Activated CD4-positive, alpha-beta T cell treated with anti-CD3 and anti-CD28 coated beads, Interleukin-2, amount 10 ng/mL, durations not matched to agents 7 days and 5 days (primary cell): ENCODE measurements at places on chromosomes 4 and X. TPM values are rescaled to one million over a fixed set of nuclear protein-coding genes. Genes with fewer than 3 reads are reported as not detected.
A peak's percentile ranks its signal among the peaks of the same experiment; 100 is the strongest.

FGG gene
- not detected for total RNA-seq

SH3TC1 gene
- total RNA-seq: 8.2 TPM

CT55 gene
- total RNA-seq: not detected

OTUD6A gene
- total RNA-seq: not detected

VCX2 gene
- not detected for total RNA-seq

XAGE1A gene
- not detected for total RNA-seq

GRCh38 chr4:56129431-56129861 lies 180.7 kb downstream of the CEP135 start:
- peak; percentile 6 for DNase-seq
- no peaks in the 10 kb centered on the region for H3K4me1 ChIP-seq
- H3K36me3 ChIP-seq: no peaks in the 10 kb centered on the region

DNA sequence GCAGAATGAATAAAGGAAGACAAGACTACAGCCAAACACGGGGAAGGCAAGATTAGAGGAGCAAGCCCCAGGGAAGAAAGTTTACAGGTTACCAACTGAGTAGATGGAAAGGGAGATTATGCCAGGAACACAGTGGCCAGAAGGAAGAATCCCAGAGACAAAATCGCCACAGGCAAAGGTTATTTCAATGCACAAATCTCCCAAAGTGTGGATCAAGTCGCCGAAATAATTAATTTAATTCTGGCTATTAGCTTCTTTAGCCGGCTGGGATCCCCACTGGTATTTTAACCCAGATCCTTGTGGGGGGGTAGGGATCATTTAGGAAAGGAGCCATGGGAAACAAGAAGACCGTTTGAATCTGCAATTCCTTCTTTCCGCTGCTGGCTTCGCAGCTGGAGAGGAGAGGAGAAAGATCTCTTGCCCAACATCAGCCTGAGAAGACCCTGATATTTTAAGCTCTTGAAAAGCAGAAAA lies 171.0 kb downstream of the DHX15 start:
- no peaks in the 10 kb centered on the region for H3K4me1 ChIP-seq
- H3K27me3 ChIP-seq: peaks cover 7% of the 10 kb centered on the region
- no peak for DNase-seq
- no peak overlapping the region for H3K4me3 ChIP-seq
- no peaks in the 10 kb centered on the region for H3K36me3 ChIP-seq

GRCh38 chr4:96355414-96355813 lies 515.5 kb downstream of the PDHA2 start:
- no peak for DNase-seq
- no peaks in the 10 kb centered on the region for H3K36me3 ChIP-seq
- no peak overlapping the region for H3K27ac ChIP-seq
- H3K27me3 ChIP-seq: no peaks in the 10 kb centered on the region

DNA sequence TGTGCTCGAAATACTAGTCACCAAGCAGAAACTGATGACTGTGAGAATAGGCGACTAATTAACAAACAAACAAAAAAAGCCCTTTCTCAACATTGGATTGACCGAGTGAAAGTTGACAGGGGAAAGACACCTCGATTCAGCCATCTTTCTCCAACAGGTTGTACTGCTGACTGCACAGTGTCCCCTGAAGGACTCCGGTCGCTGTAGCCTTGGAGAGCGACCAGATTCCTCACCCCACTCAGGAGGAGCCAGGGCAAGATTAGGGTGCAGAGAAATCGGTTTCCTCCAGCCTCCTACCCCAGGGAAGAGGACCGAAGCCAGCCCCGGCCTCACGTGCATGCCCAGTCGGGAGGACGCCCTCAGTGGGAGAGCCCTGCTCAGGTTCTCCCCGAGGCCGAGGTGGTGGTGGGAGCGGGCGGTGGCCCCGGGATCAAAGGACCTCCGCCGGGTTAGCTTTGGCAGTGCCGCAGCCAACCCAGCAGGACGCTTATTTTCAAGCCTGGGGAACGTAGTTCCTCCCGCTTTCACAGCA lies 1.1 kb upstream of the RAP1GDS1 start:
- peaks cover 11% of the 10 kb centered on the region for H3K36me3 ChIP-seq
- H3K4me1 ChIP-seq: peaks cover 44% of the 10 kb centered on the region
- peak overlapping the region; percentile 94 for H3K4me3 ChIP-seq
- H3K27ac ChIP-seq: peak overlapping the region; percentile 97
- peak; percentile 40 for DNase-seq

DNA sequence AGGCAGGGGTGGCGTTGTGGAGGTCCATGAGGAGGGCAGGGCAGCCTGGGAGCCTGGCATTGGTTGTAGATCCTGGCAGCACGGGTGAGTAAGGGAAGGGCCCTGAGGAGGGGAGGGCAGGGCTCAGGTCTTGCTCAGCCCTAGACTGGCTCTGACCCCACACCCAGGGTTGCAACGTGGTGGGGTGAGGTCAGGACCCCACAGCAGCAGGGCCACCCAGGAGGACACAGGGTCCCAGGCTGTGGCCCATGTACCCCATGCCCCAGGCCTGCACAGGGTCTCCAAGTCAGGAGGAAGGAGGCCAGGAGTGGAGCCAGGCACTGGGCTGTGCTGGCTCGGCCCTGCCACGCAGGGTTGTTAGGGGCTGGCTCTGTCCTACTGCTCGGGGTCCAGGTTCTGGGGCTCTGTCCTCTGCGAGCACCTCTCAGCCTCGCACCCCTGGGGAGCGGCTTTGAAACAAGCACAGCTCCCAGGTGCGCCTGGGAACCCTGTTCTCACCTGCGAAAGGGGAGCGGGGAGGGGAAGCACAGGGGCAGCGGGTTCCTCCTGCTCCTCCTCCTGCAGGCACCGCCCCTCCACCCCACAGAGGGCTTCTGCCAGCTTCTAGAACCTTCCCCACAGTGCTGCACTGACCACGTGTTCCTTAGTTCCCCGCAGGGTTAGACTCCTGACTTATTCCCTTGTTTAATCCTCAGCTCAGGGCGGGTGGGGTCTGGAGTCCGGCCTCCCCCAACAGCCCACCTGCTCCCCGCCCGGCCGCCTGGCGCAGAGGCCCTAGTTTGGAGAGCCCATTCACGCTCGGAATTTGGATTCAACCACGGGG lies 20.4 kb downstream of the MSANTD1 start:
- H3K27me3 ChIP-seq: peaks cover 10% of the 10 kb centered on the region
- no peaks in the 10 kb centered on the region for H3K4me1 ChIP-seq
- no peak overlapping the region for H3K27ac ChIP-seq
- DNase-seq: no peak

DNA sequence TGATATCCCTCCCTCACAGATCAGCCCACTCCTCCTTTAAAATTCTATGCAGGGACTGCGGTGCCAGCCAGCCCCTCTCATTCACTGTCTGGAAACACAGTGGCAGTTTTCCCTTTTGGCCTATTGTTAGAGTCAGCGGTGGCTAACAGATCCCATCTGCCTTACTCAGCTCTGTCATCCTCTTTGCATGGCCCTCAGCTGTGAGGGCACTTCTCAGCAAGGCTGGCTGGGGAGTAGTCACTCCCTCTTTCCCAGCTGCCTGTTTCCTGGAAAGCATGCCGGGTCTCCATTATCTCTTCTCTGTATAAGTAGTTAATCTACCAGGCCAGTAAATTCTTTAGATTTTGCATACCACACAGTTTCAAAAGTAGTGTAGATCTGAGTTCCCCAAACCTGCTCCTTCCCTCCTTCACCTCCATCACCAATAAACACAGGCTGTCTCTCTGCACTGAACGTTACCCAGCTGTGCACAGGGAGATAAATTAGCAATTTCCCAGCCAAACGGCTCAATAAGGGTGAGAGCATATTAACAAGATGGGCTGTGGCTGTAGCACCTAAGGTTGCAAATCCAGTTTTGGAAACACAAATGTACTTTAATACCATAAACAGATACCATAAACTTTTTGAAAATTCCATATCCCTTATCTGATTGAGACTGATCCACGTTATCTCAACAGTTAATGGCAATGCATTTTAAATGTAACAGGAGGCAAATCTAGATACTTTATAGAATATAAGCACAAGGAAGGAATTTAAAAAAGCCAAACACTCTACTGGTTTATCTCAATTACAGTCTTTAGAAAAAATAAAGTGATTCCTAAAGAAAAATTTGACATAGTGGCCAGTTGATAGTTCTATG lies 229.3 kb downstream of the ANKRD50 start:
- no peak overlapping the region for H3K27ac ChIP-seq
- DNase-seq: no peak
- H3K4me3 ChIP-seq: no peak overlapping the region
- H3K36me3 ChIP-seq: no peaks in the 10 kb centered on the region
- no peaks in the 10 kb centered on the region for H3K27me3 ChIP-seq

- no peak for DNase-seq
- H3K4me3 ChIP-seq: no peak overlapping the region
- H3K27ac ChIP-seq: no peak overlapping the region
Observed at GRCh38 chr4:114100288-114101031, 121.0 kb upstream of the ARSJ start.

GRCh38 chr4:78100060-78100459 lies 42.9 kb downstream of the FRAS1 start:
- DNase-seq: no peak
- H3K27me3 ChIP-seq: no peaks in the 10 kb centered on the region
- H3K27ac ChIP-seq: no peak overlapping the region
- H3K4me3 ChIP-seq: no peak overlapping the region
- no peaks in the 10 kb centered on the region for H3K36me3 ChIP-seq

- peak within 1 kb of the TSS; percentile 36 for H3K4me3 ChIP-seq
- no peaks in the 10 kb centered on the region for H3K36me3 ChIP-seq
- H3K27ac ChIP-seq: no peak within 1 kb of the TSS
- H3K27me3 ChIP-seq: peaks cover 42% of the 10 kb centered on the region
- peaks cover 4% of the 10 kb centered on the region for H3K4me1 ChIP-seq
Observed at GRCh38 chr4:176792326-176793059, at the start of gene VEGFC. VEGFC (minus strand) TSS chr4:176792922; CDS start chr4:176792311, 611 bp downstream.

GRCh38 chrX:13805241-13805640 lies 11.7 kb downstream of the GPM6B start:
- no peaks in the 10 kb centered on the region for H3K36me3 ChIP-seq
- peaks cover 8% of the 10 kb centered on the region for H3K27me3 ChIP-seq
- H3K4me3 ChIP-seq: no peak overlapping the region
- H3K4me1 ChIP-seq: no peaks in the 10 kb centered on the region
- H3K27ac ChIP-seq: no peak overlapping the region

GRCh38 chr4:165834116-165834515 lies 38.9 kb upstream of the TLL1 start:
- H3K27me3 ChIP-seq: no peaks in the 10 kb centered on the region
- no peak overlapping the region for H3K4me3 ChIP-seq
- H3K36me3 ChIP-seq: no peaks in the 10 kb centered on the region
- DNase-seq: no peak
- no peaks in the 10 kb centered on the region for H3K4me1 ChIP-seq
- no peak overlapping the region for H3K27ac ChIP-seq

- H3K27ac ChIP-seq: no peak within 1 kb of the TSS
- no peak for DNase-seq
- no peak within 1 kb of the TSS for H3K4me3 ChIP-seq
- peaks cover 72% of the 10 kb centered on the region for H3K27me3 ChIP-seq
- H3K4me1 ChIP-seq: peaks cover 6% of the 10 kb centered on the region
Observed at GRCh38 chr4:105894660-105895582, at the start of gene NPNT. NPNT (plus strand) TSS chr4:105895471; CDS start chr4:105895653, 182 bp downstream.

DNA sequence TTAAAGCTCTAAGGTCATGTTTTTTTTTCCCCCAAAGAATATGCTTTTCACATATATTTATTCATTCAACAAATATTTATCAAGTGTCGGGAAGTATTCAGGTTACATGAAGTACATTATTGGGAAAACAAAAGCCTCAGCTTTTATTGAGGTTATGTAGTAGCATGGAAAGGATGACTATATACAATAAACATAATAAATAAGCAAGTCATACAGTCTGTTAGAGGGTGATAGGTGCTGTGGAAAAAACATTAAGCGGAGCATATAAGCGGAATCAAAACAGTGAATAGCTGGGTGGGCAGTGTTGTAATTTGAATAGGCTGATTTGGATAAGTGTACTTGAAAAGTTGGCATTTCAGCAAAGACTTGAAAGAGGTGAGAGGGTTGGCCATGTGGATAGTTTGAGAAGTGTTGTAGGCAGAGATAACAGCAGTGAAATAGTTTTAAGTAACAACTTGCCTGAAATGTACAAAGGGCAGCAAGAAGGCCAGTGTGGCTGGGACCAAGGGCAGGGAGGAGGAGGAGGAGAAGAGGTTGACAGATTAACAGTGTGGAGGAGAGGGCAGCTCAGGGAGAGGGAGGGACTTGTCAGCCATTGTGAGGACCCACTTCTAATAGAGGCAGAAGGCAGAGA lies 558.7 kb downstream of the SPRY1 start:
- DNase-seq: no peak
- H3K27me3 ChIP-seq: no peaks in the 10 kb centered on the region
- H3K36me3 ChIP-seq: no peaks in the 10 kb centered on the region

DNA sequence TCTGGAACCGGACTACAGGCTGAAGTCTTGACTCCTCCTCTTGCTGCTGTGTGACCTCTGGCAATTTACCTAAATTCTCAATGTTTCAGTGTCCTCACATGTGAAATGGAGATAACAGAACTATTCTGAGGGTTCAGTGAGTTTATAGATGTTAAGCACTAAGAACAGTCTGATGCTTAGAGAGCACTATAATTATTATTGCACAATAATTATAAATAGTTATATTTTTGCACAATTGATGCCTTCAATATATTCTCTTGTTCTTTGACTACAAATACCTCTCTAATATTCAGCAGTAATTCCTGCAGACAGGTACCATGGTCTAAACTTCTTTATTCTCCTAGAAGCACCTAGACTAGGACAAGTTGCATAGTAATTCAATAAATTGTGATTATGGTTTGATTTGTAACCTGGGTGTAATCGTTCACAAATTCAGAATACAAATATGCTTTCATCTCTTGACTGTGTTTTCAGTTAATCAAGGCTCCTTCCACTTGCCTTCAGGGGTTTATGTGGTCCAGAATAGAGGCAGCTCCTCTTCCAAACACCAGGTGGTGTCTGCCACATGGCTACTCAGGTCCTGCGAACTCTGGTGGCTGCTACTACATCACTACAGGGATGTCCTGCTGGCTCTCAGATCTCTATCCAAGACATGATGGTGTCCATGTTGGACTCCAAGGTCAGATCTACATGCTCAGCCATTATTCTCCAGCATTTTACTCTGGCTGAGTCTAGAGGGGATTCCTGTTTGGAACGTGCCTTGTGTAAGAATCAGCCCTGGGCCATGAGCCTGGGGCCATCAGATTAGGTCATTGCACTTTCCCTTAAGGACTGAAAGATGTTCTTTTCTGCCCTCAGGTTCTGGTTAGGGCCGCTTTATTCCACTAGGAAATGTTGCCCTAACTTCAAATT lies 103.4 kb downstream of the QRFPR start:
- no peak overlapping the region for H3K4me3 ChIP-seq
- no peaks in the 10 kb centered on the region for H3K36me3 ChIP-seq
- H3K27me3 ChIP-seq: peaks cover 7% of the 10 kb centered on the region
- H3K27ac ChIP-seq: no peak overlapping the region
- DNase-seq: no peak
